CD4-positive, alpha-beta T cell treated with Interleukin-1 beta for 1 hour (primary cell): ENCODE measurements at places on chromosomes 4 and X.
A peak's percentile ranks its signal among the peaks of the same experiment; 100 is the strongest.

GRCh38 chrX:63932006-63932405 lies 147.0 kb upstream of the ARHGEF9 start:
- DNase-seq: no peak

DNA sequence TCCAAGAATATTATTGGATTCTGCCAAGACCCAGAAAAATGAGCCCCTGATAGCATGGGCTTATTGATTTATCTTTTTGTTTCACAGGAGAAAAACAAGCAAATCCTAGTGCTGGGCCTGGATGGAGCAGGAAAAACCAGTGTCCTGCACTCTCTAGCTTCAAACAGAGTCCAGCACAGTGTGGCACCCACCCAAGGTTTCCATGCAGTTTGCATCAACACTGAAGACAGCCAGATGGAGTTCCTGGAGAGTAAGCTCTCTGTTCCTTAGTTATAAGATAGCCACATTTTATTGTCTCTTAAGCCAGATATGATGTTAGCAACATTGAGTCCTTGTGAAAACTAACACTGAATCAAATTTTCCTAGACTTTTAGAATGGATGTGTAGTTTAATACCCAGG lies 5.5 kb downstream of the ARL9 start:
- DNase-seq: no peak

DNA sequence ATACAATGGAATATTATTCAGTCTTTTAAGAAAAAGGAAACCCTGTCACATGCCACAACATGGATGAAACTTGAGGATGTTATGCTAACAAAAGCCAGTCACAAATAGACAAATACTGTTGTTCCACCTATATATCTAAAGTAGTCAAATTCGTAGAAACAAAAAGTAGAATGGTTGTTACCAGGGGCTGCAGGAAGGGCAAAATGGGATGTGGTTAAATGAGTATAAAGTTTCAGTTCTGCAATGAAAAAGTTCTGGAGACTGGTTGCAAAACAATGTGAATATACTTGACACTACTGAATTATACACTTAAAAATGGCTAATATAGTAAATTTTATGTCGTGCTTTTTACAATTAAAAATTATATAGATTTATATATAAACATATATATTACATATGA lies 12.2 kb downstream of the SPOCK3 start:
- DNase-seq: no peak

DNA sequence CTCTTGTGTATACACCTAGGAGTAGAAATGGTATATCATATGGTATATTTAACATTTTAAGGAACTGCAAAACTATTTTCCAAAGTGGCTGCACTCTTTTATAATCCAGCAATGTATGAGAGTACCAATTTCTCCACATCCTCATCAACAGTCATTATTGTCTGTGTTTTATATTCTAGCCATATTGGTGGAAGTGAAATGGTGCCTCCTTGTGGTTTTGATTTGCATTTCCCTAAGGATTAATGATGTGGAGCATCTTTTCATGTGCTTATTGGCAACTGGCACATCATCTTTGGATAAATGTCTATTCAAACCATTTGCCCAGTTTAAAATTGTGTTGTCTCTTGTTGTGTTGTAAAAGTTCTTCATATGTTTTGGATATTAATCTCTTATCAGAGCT lies 9.6 kb downstream of the BMP15 start:
- DNase-seq: no peak

- DNase-seq: no peak
Measured at GRCh38 chr4:106450249-106450648, 81.7 kb upstream of the GIMD1 start.

GRCh38 chrX:106042296-106042695 lies 3.8 kb upstream of the SERPINA7 start:
- no peak for DNase-seq

GRCh38 chr4:188660796-188661195 lies 521.6 kb downstream of the TRIML1 start:
- DNase-seq: no peak

GRCh38 chr4:2071252-2071911 lies 12.3 kb downstream of the NAT8L start:
- no peak for DNase-seq

DNA sequence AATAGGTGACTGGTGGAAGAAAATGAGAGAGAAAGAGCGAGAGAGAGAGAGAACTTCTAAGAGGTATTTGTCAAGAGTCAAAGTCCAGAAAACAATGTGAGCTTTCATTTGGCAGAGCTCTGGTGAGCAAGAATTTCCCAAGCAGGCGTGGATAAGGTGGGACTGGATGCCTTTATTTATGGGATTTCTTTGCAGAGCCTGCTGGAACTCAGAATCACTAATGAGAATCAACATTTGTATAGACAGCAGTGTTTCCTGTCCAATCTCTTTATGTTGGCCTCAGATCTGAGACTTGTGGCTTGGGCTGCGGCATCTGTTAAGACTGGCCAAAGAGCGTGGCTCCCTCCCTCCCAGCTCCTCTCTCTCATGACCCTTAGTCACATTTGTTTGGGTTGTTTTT lies 67.9 kb upstream of the TBL1X start:
- no peak for DNase-seq

GRCh38 chr4:123786920-123787319 lies 390.3 kb downstream of the SPRY1 start:
- DNase-seq: no peak

GRCh38 chr4:10006601-10007435 lies 14.5 kb downstream of the SLC2A9 start:
- no peak for DNase-seq

DNA sequence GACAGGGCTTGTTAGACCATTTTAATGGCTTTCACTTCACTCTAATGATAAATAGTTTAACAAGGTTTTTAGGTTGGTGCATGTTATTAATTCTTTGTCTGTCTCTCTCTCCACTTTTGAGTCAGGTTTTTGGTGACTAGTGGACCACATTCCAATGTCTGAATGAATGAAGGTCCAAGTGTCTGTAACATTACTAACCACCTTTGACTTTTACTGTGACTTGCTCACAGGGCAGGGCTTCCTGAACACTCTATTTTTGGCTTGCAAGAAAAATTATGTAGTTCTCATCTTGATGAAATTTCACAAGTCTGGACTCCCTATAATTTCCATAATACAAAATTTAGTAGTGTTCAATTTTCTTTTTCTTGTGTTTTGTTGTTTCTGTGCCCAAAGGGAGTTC lies 78.9 kb upstream of the BMPR1B start:
- no peak for DNase-seq

DNA sequence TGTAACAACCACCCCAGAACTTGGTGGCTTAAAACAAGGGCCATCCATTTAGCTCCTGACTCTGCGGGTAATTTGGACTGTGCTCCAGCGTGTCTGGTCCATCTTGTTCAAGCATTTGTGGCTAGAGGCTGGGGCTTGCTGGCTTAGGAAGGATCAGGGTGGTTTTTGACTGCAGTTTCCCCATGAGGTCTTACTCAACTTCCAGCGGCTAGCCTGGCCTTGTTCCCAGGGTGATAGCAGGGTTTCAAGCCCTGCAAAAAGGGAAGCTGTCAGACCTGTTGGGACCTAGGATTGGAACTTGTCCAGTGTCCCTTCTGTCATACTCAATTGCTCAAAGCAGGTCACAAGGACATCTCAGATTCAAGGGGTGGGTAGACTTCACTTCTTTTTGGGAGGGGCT lies 205.9 kb downstream of the STIM2 start:
- DNase-seq: no peak

DNA sequence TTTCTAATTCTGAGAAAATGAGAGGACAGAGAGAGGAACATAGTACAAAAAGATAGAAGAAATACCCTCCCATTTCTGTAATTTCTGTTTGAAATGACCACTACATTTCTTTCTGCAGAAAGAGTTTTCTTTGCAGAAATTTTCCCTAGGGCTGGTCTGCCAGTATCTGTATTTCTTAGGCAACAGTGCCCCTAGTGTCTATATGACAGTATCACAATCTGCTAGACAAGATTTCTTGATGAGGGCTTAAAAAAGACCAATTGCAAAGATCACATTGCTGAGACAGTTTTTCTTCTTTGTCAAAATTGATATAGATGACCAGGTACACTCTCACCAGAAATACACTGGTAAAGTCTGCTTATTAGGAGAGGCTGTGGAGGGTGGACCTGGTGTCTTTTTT lies 81.0 kb upstream of the ZDHHC15 start:
- peak; percentile 28 for DNase-seq

- DNase-seq: no peak
Measured at GRCh38 chr4:80008971-80009370, 64.1 kb downstream of the ANTXR2 start.

- DNase-seq: no peak
Measured at GRCh38 chr4:25856756-25857155, 6.0 kb downstream of the SEL1L3 start.

DNA sequence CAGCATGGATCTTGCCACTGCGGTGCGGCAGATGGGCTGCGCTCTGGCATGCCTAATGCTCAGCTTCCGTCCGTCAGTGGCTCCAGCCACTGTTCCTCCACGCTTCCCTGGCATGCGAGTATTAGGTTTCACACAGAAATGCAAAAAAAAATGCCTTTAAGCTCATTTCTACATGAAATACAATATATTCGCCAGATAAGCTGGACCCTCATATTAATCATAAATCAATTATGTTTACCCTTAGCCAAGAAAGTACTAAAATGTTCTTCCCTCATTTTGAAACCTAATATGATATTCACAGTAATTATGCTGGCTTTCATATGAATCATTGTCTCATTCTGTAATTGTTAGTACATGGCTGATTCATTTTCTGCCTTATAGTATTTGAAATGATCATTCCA lies 115.5 kb upstream of the FAM241A start:
- DNase-seq: no peak

GRCh38 chr4:185847352-185848097 lies 35.5 kb upstream of the SORBS2 start:
- DNase-seq: no peak

DNA sequence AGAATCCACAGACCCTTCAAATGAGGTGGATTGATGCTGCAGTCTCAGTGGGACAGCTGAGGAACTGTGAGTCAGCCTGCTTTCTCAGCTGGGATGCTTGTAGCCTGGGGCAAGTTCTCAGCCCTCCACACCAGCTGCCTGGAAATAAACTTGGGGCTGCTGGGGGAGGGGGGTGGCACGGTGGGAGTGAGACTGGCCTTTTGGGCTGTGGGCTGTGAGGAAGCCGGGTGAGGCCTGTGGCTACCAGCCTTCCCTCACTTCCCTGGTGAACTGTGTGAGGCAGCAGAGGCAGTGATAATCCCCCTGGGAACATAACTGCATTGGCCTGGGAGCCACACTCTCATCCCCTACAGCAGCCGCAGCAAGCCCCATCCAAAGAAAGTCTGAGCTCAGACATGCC lies 114.5 kb upstream of the GUCY1A1 start:
- no peak for DNase-seq

DNA sequence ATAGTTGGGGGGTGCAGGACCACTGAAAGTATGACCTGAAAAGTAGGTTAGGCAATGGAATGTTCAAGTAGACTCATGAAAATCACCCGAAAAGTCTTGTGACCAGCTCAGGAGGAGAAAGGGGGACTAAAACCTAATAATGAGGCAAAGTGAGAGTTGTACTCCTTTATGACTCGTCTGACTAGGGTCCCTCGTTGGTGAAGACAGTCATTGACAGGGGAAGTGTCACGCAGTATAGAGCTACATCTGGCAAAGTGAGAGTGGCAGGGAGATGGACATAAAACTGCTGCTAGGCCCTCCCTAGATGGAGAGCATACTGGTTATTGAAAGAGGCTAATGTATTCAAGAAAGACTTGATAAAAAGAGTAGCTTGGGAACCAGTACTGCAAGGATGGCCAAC lies 20.5 kb downstream of the OTUD6A start:
- DNase-seq: no peak
